CMK (cell line): ENCODE measurements at places on chromosomes 5 and 9.

- DNase-seq, result no peak
Measured at GRCh38 chr5:126808521-126808988, 31.6 kb downstream of the LMNB1 start.

DNA sequence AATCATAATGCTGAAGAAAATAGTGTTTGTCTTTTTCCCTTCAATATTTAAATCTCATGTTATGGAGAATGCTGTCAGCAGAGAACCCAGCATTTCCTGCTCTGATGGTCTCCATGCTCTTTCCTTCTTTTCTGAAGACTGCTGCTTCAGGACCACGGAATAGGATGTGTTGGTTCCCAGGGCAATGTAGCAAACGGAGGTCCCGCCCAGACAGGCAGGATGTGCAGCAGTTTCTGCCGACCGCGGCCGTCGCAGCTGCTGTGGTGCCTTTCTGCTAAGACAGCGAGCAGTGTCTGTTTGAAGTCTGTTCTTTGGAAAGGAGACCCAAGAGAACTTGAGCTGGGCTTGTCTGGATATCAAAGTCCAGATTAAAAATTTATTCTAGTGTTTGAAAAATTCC is 654.3 kb downstream of the CCDC171 start:
- no peak for DNase-seq

DNA sequence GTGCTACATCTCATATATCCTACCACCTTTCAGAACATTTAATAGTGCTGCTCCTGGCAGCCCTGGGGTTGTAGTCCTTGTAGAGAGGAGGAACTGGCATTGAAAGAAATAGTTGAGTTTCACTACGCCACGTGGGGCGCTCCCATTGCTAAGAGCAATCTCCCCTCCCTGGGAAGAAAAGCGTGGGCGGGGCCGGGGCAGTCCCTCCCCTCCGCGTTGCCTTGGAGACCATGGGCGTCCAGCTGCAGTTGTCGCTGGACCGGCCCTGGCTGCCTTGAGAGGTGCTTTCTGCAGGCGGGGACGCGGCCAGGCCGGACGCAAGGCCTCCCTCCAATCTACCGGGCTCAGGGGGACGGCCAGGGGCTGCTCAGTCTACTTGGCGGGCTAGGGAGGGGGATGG is 368 bp upstream of the CCDC180 start:
- no peak for DNase-seq

- DNase-seq, result no peak
Measured at GRCh38 chr9:107684224-107684623, 194.7 kb upstream of the KLF4 start.

- peak; percentile 86 for DNase-seq
Measured at GRCh38 chr9:90842996-90843395, 41.4 kb downstream of the SYK start.

- no peak for DNase-seq
Measured at GRCh38 chr5:134088994-134089560, 25.4 kb upstream of the TCF7 start.

GRCh38 chr5:124461157-124461556 is 285.3 kb downstream of the ZNF608 start:
- DNase-seq, result no peak

- DNase-seq, result no peak
Measured at GRCh38 chr9:115633104-115633503, 515.1 kb upstream of the TNC start.

DNA sequence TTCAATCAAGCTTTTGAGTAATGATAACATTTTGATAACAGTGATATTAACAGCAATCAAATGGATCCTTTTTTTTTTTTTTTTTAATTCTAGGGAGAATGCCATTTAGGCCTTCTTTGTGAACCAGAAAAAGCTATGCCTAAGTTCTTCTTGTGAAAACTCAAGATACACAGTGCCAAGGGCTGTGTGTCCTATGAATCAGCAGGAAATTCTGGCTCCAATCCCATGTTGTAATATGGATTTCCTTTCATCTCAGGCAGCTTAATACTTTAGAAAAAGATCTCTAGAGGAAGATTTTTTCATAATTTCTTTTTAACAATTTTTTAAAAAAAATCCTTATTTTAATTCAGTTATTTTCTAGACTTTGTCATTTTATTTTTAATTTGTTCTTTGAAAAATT is 96.1 kb downstream of the NUDT12 start:
- DNase-seq, result no peak

DNA sequence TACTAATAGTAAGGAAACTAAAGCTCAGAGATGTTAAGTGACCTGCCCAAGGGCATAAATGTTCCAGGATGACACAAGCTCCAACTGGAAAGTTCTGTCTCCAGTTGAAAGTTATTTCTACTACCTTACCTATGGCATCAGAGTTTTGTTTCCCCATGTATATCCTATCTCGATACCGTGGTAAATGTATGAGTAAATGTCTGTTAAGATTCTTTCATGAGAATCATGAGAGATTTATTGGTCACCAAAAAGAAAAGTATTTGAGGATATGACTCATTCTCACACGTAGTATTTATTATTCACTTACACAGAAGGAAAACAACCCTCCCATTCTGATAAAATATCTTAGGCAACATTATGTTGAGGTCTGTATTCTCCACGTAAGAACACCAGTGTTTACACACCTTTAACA is 11.1 kb upstream of the SHOC1 start:
- no peak for DNase-seq

GRCh38 chr5:88938488-88938887 is 55.5 kb upstream of the MEF2C start:
- DNase-seq, result no peak

DNA sequence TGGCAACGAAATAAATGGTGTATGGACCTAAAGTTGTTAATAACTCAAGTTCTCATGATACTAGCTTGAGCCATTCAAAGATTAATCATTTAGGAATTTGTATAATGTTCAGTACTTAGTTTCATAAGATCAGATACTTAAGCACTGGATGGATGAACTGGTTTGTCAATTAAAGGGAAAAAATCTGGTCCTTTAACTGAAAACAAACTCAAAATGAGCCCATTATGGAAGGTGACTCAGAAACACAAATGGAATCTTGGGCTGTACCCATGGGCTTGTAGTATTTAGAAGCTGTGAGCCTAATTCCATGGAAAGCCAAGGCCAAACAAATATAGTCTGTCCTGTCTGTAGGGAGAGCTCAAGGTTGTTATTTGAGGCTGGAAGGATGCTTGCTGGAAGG is 27.6 kb upstream of the ADRB2 start:
- DNase-seq, result no peak

GRCh38 chr5:125750147-125750860 is 672.9 kb upstream of the GRAMD2B start:
- DNase-seq, result no peak

DNA sequence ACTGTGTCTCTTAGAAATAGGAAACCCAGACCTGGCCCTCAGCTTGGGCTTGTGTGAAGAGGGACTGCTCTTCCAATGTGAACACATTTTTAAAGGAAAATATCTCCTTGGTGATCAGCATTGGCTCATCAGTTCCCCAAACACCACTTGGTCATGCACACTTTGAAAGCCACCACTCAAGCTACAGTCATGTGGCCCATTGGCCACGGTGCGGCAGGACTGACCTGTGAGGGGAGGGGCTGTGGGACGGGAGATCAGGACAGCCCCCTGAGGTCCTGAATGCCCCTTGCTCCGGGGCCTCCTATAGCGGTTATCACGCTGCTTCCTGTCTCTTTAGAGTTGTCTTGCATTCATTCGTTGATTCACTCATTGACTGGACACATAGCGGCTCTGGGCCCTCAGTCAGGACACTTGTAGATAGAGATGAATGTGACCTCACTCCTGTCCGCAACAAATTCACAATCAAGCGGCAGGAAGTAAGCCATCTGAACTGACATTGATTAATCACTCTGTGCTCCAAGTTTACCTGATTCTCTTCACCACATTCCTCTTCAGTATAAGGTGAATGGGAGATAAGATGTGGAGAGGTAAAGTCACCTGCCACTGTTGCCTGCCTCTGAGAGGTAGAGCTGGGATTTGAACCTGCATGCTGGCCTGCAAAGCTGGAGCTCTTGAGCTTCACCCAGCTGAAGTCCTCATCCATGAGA is 73.1 kb downstream of the COL15A1 start:
- no peak for DNase-seq

- no peak for DNase-seq
Measured at GRCh38 chr9:128495804-128496417, 8.6 kb upstream of the GLE1 start.

GRCh38 chr9:116549061-116549664 is 137.9 kb upstream of the TRIM32 start:
- DNase-seq, result no peak

DNA sequence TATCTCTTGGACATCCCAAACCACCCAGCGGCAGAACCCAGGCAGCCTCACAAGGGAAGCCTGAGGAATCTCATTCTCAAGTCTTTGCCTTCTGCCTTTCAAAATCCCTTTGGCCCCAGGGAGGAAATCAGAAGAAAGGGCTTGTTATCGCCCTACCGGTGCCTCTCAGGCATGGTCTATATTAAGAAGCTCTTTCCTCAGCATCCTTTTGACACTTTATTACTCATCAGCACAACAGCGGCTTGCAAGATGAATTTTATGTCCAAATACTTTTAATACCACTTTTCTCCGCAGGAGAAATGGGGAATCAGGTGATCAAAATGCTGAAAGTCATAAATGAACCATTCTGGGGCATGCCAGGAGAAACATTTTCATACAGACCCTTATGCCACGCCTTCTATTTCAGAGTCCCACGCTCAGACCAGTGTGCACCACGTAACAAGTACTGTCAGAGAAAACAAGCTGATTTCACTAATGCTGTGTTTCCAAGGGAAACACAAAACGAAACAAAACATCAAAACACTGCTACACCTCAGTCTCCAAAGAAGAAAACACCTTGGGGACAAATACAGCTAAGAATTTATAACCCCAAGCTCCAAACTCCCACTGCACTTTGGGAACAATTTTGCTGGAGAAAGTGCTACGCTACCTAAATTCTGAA is 30.0 kb downstream of the RAPGEF1 start:
- no peak for DNase-seq

DNA sequence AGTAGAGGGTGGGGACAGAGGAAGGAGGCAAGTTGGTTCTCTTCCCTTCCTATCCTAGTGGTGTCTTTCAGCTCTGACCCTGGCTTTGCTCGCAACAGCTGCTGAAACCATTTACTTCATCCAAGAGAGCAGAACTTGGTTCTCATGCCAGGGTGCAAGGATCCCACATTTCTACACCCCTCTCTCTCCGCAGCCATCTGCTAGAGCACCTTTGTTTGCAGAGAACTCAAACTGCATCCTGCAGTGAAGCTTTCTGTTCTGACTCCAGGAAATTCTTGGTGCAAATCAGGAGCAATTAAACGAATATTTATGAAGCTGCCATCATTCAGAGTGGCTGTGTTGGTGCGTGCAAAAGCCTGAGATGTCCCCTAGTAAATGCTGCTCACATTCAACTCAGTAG is 31.9 kb downstream of the NEUROG1 start:
- DNase-seq, result no peak

DNA sequence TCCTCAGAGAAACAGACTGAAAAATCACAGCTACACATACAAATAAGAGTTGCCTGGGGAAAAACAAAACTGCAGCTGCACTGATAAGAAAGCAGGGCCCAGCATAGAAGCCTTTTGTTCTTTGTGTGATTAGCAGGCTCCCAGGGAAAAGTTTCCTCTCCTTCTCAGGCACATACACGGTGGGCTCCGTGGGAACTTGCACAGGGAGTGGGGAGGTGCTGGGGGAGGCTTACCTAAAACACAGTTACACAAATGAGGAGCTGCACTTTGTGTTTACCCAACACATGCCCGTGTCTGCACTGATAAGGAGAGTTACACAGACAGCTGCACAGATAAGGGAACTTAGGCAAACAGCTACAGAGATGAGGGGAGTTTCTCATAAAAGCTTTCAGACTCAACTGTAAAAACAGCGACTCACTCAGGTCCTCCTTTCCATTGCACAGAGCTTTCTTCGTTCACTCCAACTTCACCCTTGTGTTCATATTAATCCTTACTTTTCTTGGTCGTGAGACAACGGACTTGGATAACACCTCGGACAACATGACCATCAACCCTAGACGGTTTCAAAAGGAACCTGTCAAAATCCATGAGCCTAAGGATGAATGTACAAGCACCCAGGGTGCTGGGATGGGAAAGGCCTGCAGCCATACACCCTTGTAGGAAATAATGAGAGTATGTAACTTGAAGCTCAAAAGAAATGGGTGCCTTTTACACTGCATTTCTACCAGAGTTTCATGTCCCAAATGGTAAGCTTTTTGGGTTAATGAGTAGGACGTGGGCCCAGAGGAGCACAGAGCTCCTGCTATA is 50.8 kb downstream of the SERINC5 start:
- peak; percentile 45 for DNase-seq

- DNase-seq, result no peak
Measured at GRCh38 chr5:141839015-141839513, 39.1 kb downstream of the PCDH1 start.

DNA sequence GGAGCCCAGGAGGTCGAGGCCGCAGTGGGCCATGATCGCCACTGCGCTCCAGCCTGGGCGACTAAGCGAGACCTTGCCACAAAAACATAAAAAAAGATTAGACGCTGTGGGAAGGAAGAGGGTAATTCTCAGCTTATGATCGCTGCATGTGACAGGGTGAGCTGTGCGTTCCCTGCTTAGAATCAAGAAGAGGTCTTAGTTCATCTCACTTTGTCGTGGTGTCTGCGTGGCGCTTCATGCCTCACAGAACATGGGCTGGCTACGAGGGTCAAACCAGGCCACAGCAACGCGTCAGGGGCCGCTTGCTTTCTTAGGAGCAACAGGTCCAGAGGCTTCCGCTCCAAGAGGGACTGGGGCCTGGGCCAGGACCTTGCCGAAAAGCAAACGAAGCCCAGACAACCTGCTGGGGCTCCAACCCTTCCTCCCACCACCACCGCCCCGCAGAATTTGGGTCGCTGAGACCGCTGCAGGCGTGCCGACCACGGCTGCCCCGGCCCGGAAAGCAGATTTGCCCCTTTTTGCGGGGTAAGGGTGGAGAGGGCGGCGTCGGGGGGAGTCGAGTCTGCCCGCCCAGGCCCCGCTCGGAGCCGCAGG is 10.0 kb upstream of the GRIN1 start:
- no peak for DNase-seq

- DNase-seq, result no peak
Measured at GRCh38 chr5:122035913-122036312, 42.1 kb downstream of the LOX start.

- no peak for DNase-seq
Measured at GRCh38 chr9:30120666-30121065, 2263.8 kb upstream of the ACO1 start.

DNA sequence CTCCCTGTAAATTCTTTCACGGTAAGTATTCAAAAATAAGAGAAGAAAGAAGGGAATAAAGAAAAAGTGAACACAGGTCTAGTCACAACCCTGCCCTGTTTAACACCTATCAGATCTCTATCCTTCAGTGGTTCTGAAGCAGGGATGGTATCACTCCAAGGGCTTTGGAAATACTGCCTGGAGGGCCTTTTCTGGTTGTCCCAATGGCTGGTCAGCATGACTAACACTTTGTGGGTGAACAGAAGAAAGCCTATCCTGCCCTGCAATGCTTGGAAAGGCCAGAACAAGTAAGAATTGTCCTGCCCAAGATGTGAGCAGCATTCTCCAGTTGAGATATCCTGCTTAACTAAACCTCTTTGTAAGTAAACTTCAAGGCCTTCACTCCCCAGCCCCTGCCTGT is 124.9 kb downstream of the TMEM167A start:
- no peak for DNase-seq

DNA sequence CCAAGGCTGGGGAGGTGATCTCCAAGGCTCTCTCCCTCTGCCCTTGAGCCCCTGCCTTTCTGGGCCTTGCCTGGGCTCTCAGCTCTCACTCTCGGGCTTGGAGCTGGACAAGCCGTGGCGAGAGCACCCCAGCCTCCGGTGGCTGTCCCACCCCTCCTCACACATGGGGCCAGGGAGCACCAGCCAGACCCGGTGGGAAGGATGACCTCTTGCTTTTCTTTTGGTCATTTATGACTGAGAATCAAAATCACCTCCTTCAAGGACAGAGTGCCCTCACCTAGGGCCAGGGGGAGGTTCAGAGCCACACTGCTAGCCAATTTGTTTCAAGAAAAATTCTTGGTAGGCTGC is 14.1 kb downstream of the TCF7 start:
- DNase-seq, result no peak
